Activated naive CD8-positive, alpha-beta T cell treated with anti-CD3 and anti-CD28 coated beads for 36 hours (primary cell): ENCODE measurements at places on chromosomes 12 and 14. TPM values are rescaled to one million over a fixed set of nuclear protein-coding genes. Genes with fewer than 3 reads are reported as not detected.

GRCh38 chr12:573232-573631 lies 90.0 kb downstream of the NINJ2 start:
- DNase-seq = no peak

Gene LRP1-AS
- not detected for total RNA-seq

Gene RNF212B
- total RNA-seq = not detected

DNA sequence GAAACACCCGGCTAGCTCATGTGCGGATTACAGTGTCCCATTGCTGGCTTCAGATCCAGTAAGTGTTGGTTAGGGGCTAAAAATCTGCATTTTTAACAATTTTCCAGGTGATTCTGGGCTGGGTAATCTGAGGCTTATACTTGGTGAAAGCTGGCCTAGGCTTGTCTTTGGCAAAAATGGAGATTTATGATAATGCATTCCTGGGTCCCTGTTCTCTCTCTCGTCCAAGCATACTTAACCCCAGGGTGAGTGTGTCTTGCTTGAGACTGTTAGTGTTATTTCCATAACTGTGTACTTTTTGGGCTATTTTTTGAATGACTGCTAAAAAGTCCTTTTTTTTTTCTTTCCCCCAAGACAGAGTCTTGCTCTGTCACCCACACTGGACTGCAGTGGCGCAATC lies 43.2 kb downstream of the SNAPC1 start:
- no peak for DNase-seq

Gene PLEK2
- 4.2 TPM for total RNA-seq

GRCh38 chr12:108479364-108480070 lies 35.6 kb upstream of the FICD start:
- DNase-seq = no peak

GRCh38 chr12:58007875-58008274 lies 66.5 kb downstream of the ATP23 start:
- DNase-seq = no peak

Gene CREBL2
- total RNA-seq = 12.5 TPM

Gene SLC25A47
- total RNA-seq = not detected

DNA sequence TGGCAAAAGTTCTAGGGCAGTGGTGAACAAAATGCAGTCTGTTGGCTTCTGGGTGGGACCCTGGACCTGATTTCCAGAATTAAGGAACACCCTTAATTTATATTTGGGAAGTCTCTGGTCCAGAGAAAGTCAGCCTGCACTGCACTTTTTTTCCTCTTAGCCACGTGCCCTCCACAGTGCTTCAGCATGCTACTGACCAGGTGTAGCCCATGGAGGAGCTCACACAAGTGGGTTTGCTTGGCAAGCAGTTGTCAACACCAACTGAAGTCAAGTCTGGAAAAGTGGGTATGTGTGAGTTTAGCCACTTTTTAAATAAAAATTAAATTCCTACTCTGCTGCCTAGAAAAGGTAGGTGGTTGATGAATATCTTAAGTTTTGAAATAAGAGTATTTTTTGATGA lies 111.3 kb downstream of the DAAM1 start:
- no peak for DNase-seq

GRCh38 chr14:41606532-41607303 lies at the start of gene LRFN5:
Gene LRFN5, plus strand, starts transcription at chr14:41606876.
- DNase-seq = peak; percentile 11

Gene SPTLC2
- total RNA-seq = 30.7 TPM

GRCh38 chr12:121089031-121089812 lies 43.5 kb upstream of the P2RX7 start:
- DNase-seq = no peak

DNA sequence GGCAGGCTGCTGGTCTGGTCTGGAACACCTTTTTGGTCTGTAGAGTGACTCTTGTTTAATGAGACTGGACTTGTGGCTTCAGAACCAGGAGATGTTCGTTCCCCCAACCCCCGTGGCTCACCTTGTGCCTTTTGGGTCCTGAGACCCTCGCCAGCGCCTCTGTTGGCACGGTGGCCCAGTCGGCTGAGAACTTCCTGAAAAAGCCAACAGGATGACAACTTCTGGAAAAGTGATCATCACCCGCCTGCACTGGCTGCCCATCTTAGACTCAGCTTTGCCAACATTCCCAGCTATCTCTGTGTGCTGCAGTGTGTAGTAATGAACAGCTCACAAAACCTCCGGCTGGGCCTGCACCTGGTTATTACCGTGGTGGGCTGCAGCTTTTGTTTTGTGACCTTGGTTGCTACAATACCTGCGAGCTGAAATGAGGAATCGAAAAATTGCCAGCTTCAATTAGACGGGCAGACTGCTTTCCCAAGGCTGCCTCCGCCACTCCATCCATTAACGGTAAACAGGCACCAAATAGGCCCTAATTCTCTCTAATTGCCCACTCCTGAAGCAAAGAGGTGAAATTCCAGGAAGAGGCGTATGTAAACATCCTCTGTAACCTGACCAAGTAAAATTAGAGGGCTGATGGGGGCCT lies 16.0 kb downstream of the MEG3 start:
- DNase-seq = no peak

Gene NOS1
- not detected for total RNA-seq

Gene RNF31
- 82.2 TPM for total RNA-seq

- DNase-seq = no peak
Observed at GRCh38 chr12:129162805-129163204, 309.5 kb downstream of the GLT1D1 start.

Gene KRT4
- total RNA-seq = not detected
